Left cardiac atrium (tissue), 4 donors: ENCODE measurements at places on chromosomes 7 and 10. TPM values are rescaled to one million over a fixed set of nuclear protein-coding genes. Genes with fewer than 3 reads are reported as not detected.

The PTN gene
- 18.3 TPM for total RNA-seq

The NUDT13 gene
- total RNA-seq, result 1.6 TPM

The HMX2 gene
- total RNA-seq, result not detected

The CYP2C8 gene
- total RNA-seq, result 0.34 TPM

The FGFBP3 gene
- 0.81 TPM for total RNA-seq

The ADRA2A gene
- 3.6 TPM for total RNA-seq

The DDC gene
- total RNA-seq, result not detected
